ENCODE measurements at places on chromosomes 4 and X.

- H3K4me3 ChIP-seq = no peak overlapping the region
- H3K27ac ChIP-seq = no peak overlapping the region
These were observed 29.8 kb upstream of the ESX1 start for GRCh38 chrX:104284507-104284906.

DNA sequence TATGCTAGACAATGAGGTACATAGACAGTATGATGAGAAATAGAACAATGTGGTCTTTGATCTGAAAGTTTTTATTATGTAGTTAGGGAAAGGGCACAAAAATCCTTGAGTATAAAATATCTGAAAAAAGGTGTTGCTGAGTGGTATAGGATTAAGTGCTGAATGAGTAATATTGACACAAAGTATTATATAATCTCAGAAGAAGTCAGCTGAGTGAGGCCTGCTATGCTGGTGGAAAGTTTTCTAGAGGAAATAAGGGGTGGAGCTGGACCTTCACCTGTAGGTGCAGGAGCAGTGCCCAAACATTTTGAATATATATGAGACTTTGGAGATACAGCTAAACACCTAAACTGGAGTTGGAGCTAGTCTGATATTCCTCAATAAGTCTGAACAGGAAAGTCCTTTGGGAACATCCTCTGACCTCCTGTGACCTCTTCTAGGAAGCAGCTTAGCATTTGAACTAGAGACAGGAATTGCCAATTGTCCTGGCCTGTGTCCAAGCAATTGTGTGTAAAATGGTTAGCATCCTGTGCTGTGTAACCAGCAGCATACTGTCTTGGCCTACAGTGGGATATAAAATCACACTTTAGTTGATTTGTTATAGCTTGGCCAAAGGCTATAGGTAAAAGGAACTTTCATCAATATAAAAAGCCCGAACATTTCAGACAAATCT lies 285.3 kb downstream of the ANKRD50 start:
- H3K4me1 ChIP-seq = no peaks in the 10 kb centered on the region
- H3K36me3 ChIP-seq = no peaks in the 10 kb centered on the region

DNA sequence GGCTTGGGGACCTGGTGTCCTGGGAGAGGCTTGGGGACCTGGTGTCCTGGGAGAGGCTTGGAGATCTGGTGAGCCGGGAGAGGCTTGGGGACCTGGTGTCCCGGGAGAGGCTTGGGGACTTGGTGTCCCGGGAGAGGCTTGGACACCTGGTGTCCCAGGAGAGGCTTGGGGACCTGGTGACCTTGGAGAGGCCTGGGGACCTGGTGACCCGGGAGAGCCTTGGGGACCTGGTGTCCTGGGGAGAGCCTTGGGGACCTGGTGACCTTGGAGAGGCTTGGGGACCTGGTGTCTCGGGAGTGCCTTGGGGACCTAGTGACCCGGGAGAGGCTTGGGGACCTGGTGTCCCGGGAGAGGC lies 12.6 kb downstream of the SHOX start:
- H3K36me3 ChIP-seq = no peaks in the 10 kb centered on the region
- DNase-seq = no peak
- H3K27ac ChIP-seq = no peak overlapping the region
- no peaks in the 10 kb centered on the region for H3K4me1 ChIP-seq

DNA sequence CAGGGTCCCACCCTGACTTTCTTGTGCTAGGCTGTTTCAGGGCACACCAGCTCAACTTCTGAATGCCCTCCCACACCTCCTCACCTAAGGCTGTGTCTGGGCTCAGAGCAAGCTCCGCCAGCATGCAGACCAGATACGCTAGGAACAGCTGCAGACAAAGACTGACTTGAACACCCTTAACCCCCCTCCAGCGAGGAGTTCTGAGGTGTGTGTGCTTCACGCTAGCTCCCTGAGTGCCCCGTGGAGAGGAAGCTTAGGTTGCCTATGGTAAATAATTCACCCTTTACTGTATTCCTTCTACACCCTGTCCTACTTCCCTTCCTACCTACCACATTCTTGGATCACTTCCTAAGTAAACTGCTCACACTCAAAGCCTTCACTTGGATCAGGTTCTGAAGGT lies 115.0 kb downstream of the VCX3B start:
- no peak overlapping the region for H3K27ac ChIP-seq
- no peak for DNase-seq
- no peaks in the 10 kb centered on the region for H3K36me3 ChIP-seq

DNA sequence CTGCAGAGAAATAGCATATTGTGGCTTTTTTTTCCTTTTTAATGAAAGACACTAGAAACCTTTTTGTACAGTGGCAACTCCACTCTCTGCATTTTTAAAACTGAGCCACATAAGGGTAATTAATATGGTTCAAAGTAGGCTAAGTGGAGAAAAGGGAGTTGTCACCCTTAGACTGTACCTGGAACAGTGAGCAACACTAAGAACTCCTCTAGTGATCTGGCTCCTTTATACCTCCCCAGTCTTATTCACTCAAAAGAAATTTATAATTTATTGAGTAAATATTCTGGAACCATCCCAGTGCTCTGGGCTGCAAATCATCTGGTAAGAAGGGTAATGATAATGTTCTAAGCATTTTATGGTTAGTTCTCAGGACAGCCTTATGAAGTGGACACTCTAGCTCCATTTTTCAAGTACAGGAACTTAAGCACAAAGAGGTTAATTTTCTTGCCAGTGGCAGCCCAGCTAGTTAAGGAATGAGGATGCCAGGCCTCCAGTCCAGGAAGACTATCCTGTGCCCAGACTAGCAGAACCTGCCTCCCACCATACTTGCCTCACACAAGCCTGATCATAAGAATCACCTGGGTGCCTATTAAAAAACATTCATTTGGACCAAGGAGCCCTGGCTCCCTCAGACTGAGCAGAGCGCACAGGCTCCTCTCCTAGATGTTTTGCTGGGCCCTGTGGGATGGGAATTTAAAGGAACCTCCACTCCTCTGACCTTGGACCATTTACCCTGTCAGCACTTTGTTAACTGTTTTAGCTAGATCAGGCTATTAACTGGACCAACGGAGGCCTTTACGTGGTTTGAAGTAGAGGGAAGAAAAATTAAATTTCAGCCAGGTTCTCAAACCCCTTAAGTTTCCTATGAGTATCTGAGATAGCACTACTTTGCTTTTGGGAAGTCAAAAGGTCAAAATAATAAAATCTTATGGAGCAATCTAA lies 102.6 kb downstream of the PDE5A start:
- DNase-seq = no peak
- H3K4me3 ChIP-seq = no peak overlapping the region
- no peaks in the 10 kb centered on the region for H3K36me3 ChIP-seq
- no peaks in the 10 kb centered on the region for H3K27me3 ChIP-seq
- H3K4me1 ChIP-seq = no peaks in the 10 kb centered on the region
- no peak overlapping the region for H3K27ac ChIP-seq

Data from right lobe of liver (tissue), 6 donors.